Stimulated activated CD8-positive, alpha-beta memory T cell treated with anti-CD3 and anti-CD28 coated beads, Interleukin-15, amount 100 ng/mL, for 24 hours (primary cell): ENCODE measurements at places on chromosomes 4 and X.

- DNase-seq = no peak
Observed at GRCh38 chrX:45849261-45849862, 648.7 kb upstream of the DIPK2B start.

GRCh38 chrX:13897566-13897965, 80.7 kb upstream of the GPM6B start:
- DNase-seq = no peak

GRCh38 chr4:174681723-174682300, 147.2 kb downstream of the GLRA3 start:
- DNase-seq = no peak

DNA sequence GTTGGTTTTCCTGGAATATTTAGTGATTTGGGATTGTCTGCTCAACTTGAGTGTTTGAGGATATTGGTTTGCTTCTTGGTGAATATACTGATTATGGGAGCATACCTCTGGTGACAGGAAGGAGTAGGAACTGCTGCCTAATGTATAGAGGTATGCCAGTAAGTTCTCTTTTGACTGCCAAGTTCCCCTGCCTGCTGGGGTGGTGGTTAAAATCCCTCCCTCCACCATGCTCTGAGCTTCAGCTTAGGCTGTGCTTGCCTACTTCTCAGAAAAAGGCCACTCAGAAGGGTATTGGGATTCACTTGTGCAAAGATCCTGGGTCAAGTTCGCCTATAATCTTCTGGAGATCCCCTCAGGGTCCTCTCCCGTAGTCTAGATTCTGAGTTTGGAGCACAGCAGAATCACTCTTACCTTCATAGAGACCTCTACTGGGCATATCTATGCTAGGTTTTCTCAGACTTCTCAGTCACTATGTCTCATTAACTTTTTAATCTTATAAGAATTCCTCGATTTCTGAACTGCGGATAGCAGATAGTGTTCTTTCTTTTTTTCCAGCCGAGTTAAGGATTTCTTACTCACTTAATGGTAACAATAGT, 44.7 kb upstream of the DCK start:
- no peak for DNase-seq

DNA sequence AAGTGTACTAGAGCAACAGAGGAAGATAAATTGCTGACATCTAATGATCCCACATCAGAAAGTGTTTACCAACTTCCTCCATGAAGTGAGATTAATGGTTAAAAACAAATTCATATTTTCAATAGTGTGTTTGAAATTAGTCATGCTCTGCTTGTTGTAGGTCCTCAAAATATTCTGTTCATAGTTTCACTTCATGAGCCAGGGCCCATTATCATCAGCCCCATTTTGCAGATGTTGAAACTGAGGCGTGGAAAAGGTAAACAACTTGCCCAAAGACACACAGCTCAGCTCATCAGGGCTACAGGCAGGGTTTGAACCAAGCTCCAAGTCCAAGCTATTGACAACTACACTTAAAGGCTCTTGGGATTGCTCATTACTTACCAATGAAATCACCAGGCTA, 103.5 kb upstream of the PPARGC1A start:
- DNase-seq = no peak

DNA sequence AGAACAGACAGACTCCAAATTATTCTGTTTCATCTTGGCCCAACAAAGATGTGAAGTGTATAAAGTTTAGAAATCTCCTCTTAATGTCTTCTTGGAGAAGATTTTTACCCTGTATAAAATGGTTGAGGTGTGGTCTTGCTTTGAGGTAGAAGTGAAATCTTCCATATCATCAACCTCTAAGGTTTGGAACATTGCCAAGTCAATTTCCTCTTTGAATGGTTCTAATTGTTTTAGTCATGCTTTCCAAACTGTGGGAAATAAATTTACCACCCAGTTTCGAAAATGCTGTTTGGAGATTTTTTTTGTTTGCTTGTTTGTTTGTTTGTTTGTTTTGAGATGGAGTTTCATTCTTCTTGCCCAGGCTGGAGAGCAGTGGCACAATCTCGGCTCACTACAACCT, 174.1 kb upstream of the ADAMTS3 start:
- no peak for DNase-seq

DNA sequence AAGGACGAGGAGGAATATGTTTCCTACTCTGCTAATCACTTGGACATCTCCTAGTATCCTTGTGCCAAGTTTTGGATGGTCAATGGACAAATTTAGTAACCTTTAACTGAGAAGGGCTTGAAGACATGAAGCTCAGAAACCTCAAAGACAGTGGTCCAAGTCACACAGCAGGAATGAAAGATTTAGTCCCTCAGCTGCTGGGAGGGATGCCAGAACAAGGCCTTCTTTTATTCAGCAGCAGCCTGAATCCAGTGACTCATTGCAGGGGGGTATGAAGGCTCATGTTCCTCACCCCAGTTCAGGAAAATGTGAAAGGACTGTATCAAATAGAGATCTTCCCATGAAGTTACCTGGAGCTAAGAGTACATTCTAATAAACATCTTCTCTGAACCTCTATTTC, 214.9 kb upstream of the UGT8 start:
- DNase-seq = no peak

- no peak for DNase-seq
Observed at GRCh38 chrX:48681539-48682183, 1.9 kb upstream of the WAS start.

- no peak for DNase-seq
Observed at GRCh38 chrX:108584617-108585211, 145.1 kb downstream of the COL4A5 start.

- no peak for DNase-seq
Observed at GRCh38 chrX:153780678-153781427, at the start of gene SRPK3. SRPK3 (plus strand) TSS chrX:153781041; CDS start chrX:153781087, 46 bp downstream.

DNA sequence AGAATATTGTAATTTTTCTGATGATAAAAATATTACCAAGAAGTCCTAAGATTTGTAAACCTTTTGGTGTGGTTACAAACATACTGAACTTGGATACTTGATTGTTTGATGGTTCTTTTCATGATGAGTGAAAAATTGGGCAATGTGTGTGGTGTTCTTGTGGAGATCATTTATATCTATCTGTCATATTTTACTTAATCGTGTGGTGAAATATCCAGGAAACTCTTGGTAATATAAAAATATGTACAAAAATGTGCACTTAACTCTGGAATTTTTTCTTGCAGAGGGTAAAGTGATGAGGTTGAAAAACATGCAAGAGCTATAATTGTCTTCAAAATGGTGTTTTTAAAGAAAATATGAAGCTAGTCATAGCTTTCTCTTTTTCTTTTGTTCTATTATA, 2.8 kb downstream of the DCUN1D4 start:
- DNase-seq = no peak

DNA sequence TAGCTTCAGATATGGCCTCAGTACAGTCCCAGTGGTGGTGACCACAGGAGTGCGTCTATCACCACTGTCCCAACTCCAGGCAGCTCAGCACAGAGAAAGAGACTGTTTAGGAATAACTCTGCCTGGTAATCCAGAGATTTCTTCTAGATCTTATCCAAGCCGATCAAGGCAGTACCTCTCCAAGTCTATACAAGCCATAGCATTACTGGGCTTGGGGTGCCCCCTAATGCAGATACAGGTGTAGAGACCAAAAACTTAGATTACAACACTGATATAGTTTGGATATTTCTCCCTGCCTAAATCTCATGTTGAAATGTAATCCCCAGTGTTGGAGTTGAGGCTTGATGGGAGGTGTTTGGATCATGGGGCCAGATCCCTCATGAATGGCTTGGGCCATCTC, 100.9 kb downstream of the PTCHD1 start:
- no peak for DNase-seq

DNA sequence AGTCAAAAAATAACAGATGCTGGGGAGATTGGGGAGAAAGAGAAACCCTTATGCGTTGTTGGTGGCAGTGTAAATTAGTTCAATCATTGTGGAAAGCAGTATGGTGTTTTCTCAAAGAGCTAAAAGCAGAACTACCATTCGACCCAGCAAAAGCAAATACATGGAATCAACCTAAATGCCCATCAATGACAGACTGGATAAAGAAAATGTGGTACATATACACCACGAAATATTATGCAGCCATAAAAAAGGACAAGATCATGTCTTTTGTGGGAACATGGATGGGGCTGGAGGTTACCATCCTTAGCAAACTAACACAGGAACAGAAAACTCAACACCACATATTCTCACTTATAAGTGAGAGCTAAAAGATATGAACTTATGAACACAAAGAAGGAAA, 188.9 kb downstream of the CAMK2D start:
- no peak for DNase-seq

DNA sequence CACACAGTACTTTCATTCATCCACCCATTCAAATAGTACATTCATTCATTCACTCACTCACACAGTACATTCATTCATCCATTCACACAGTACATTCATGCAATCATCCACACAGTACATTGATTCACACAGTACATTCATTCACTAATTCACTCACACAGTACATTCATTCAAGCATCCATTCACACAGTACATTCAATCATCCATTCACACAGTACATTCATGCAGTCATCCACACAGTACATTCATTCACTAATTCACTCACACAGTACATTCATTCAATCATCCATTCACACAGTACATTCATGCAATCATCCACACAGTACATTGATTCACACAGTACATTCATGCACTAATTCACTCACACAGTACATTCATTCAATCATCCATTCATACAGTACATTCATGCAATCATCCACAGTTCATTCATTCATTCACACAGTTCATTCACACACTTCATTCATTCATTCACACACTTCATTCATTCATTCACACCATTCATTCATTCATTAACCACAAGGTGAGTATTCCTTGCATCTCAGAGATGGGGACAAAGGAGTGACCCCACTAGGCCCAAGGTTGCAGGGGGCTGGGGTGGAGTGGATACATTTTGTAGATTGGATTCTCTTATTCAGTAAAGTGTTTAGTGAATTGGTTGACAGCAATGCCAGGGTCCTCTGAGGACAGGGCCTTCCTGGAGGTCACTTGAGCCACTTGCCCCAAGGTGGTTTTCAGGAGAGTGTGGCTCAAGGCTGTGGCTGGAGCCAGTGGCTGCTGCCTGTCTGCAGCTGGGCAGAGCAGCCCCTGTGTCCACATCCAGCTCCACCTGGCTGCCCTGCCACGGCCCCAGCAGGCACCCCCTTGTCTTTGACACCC, 4.3 kb upstream of the SPON2 start:
- DNase-seq = no peak

DNA sequence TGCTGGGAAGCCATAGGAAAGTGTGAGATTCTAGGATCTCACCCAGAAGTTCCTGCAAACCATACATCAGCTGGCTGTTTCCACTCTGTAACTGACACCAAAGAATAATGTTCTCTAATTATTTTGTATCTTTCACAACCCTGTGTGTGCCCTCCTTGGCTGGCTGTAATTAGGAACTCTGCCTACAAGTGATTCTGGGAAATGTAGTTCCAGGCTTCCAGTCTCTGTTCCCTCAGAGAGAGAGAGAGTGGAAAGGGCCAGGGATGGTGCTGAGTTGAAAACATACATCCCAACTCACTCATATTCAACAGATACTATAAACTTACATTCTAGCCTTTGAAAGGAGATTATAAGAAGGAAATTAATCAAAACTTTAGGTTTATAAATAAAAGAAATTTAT, 57.5 kb upstream of the C1QTNF7 start:
- DNase-seq = no peak

DNA sequence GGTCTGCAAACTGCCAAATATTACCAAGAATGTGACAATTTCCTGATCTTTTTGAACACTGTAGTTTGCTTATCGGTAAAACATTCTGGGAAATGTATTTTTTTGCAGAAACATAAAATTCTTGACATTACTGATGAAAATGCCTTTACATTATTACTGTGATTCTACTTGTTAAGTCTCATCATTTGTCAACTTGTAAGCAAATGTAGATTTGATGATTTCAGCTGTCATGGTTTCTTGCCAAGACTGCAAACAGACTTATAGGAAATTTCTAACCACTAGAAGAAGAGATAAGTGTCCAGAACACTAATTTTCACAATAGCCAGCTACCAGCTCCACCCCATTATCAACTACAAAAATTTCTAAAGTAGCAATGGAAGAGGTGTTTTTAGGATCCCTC, 560.4 kb downstream of the STPG2 start:
- DNase-seq = no peak

GRCh38 chr4:791252-791897, 34.6 kb downstream of the CPLX1 start:
- DNase-seq = no peak

- DNase-seq = no peak
Observed at GRCh38 chr4:4289055-4289454, 899 bp downstream of the LYAR start.

- no peak for DNase-seq
Observed at GRCh38 chr4:141513866-141514265, 122.5 kb upstream of the IL15 start.

DNA sequence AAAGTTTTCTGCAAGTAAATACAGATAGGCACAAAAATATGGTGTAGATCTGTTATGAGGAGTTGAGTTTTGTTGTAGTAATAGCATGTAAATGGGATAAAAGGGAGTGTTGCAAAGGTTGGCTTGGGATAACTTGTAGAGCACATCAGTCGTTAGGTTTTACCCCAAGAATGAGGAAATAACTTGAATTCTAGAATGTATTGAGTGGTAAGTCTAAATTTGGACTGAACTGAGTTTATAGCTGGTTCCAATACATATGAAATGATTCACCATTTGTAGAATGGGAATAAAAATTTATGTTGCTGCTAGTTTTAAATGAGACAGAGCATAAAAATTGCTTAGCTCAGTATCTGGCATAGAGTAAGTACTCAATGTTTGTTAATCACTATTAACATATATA, 719.2 kb downstream of the FSTL5 start:
- no peak for DNase-seq

DNA sequence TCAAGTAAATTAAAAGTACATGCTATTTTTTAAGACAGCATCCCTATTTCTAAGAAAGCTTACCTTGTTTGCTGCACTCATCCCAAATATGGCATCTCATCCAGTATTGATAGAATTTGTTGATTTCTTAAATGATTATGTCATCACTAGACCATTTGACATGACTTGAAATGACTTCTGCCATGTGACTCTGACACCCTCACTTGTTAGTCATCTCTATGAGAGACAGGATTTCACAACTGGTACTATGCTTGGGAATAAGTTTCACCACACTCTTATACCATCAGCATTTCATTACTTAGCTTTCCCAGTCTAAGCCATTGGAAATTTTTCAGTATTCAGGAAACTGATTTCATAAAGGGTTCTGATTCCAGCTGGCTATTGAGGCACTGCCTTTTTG, 55.3 kb downstream of the TMPRSS11F start:
- DNase-seq = no peak

GRCh38 chrX:69424910-69425309, 79.2 kb upstream of the NALF2 start:
- no peak for DNase-seq

- DNase-seq = no peak
Observed at GRCh38 chr4:28868841-28869240, 1851.3 kb upstream of the PCDH7 start.

DNA sequence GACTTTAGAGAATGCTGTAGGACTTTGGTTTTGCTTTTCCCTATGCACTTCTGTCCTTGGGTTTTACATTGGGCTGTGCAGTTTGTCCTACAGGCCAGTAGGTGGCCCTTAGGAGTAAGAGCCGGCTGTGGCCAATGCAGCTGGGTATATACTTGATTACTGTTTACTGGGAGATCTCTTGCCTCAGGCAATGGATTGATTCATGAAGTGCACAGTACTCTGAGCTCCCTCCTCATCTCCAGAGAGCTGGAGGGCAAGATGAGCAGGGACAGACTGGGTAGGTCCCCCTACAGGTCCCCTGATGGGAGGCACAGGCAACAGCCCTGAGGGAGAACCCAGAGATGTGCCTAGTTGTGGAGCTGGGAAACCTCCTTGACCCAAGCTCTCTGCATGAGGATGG, 103.8 kb upstream of the QRFPR start:
- DNase-seq = no peak

GRCh38 chr4:21577056-21577455, 371.5 kb downstream of the KCNIP4 start:
- no peak for DNase-seq
